ENCODE measurements at places on chromosomes 2 and 18. TPM values are rescaled to one million over a fixed set of nuclear protein-coding genes. Genes with fewer than 3 reads are reported as not detected.
A peak's percentile ranks its signal among the peaks of the same experiment; 100 is the strongest.

DNA sequence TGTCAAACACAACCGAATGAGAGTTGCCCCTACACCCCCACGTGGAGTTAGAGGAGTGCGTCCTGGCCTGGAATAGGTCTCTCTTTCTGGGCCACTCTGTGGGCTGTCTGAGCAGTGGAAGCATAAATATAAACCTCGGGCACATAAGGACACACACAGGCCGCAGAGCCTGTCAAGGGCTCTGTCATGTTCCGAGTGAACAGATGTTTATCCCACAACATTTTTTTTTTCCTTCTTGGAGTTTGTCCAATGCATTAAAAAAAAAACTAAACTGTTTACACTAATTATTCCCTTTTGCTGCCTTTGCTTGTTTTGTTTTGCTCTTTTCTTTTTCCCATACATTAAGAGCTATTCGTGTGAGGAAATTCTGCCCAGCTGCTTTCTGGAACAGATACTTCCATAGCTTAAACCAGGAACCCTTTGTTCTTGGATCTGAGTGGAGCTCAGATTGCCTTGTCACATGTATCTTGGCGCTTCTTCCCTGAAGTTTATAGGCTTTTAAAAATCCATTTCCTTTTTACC, 228.3 kb upstream of the FOSL2 start:
- H3K27ac ChIP-seq, result no peak overlapping the region
- H3K4me1 ChIP-seq, result no peaks in the 10 kb centered on the region
- no peak for DNase-seq
- no peak overlapping the region for H3K4me3 ChIP-seq
- no peaks in the 10 kb centered on the region for H3K27me3 ChIP-seq
- H3K36me3 ChIP-seq, result peaks cover 4% of the 10 kb centered on the region

DNA sequence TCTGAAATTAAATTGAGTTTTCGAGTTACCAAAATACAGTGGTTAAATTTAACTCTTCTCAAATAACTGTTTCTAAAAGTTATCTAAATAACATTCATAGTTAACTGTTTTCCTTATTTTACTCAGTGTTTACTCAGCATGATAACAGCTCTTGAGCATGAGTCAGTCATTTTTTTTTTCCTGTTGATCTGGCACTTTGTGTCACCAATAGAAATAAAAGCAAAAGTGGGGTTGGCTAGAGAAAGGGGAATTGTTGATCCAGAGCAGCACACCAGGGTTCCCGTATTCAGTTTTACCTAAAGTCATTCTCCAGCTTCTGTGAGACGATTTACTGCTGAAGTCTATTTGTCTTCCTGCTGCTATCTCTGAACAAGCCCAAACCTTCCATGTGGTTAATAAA, 851.6 kb downstream of the DCC start:
- H3K4me1 ChIP-seq, result no peaks in the 10 kb centered on the region
- H3K27me3 ChIP-seq, result no peaks in the 10 kb centered on the region
- H3K27ac ChIP-seq, result no peak overlapping the region
- H3K36me3 ChIP-seq, result no peaks in the 10 kb centered on the region
- DNase-seq, result no peak

DNA sequence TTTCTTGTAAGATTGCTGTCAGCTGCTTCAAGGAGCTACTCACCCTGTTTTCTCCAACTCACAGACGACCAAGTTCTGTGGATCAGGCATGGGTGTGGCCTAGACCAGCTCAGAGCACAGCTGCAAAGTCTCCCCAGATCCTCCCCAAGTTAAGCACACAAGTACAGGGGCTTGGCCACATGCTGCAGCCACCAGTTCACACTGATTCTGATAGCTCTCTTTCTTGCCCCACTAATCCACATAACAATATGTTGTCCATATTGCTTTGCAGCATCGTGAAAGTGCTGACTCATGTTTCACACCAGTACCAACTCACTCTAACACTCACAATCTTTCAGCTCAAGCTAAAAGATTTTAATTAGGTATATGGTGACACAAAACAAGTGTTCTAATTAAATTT, 437.0 kb downstream of the PARD3B start:
- H3K27ac ChIP-seq, result no peak overlapping the region
- H3K4me1 ChIP-seq, result peaks cover 8% of the 10 kb centered on the region
- no peaks in the 10 kb centered on the region for H3K27me3 ChIP-seq
- H3K4me3 ChIP-seq, result no peak overlapping the region

DNA sequence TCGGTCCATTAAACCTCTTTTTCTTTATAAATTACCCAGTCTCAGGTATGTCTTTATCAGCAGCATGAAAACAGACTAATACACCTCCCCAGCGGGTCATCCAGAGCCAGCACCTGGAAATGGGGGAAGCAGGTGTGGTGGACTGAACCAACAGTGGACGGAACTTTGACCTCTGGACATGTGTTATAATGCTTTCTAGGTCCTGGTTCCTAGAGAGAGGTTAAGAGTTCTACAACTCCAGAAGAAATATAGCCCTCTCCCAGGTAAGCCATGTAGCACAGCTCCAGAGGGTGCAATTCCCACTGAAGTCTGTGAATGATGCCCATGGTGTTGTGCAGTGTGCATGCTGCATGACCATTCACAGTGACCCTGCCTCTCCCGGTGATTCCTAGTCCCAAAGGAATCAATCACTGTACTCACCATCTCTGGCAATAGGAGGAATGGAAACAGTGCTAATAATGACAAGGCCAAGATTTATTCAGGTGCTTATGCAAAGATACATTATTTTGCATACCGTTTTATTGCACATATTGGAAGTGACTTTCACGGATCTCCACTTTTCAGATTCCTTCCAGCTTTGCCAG, 45.2 kb upstream of the MYO1B start:
- no peak overlapping the region for H3K27ac ChIP-seq
- peaks cover 24% of the 10 kb centered on the region for H3K36me3 ChIP-seq
- no peak overlapping the region for H3K4me3 ChIP-seq

GRCh38 chr2:241201445-241202267, 13.2 kb downstream of the ANO7 start:
- no peaks in the 10 kb centered on the region for H3K4me1 ChIP-seq
- H3K36me3 ChIP-seq, result no peaks in the 10 kb centered on the region
- DNase-seq, result no peak
- no peak overlapping the region for H3K4me3 ChIP-seq

DNA sequence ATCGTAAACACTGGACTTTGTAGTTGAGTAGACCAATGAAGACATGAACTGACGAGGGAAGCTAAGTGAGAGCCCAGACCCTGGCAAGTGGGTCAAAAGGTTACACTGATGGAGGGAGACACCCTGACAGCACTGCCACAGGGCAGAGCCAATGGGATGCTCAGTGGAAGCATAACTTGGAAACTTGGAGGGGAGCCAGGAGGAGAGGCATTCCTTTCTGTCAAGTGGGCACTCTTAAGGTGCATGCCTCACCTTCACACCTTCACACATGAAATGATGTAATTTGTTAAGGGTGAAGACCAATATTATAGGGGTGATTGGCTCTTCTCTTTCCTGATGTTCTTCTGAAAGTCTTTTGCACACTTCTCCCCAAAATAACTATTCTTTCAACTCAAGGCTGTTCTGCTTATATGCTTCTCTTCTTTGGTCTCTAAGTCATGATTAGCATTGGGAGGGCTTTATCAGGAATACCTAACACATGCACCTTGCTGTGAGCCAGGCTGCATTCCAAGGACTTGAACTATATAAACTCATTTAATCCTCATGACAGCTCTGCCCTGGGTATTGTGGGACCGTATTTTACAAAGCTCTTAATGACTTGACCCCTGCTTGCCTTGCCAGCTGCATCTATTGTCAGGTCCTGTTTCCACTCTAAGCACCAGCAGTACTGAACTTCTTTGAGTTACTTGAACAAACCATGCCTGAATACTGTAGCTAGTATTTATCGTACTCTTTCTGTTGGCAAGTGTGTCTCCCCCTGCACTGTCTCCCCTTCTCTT, 19.0 kb downstream of the RPL37A start:
- H3K4me1 ChIP-seq, result no peaks in the 10 kb centered on the region
- H3K36me3 ChIP-seq, result peaks cover 9% of the 10 kb centered on the region
- H3K4me3 ChIP-seq, result no peak overlapping the region
- H3K27ac ChIP-seq, result no peak overlapping the region
- DNase-seq, result no peak
- H3K27me3 ChIP-seq, result no peaks in the 10 kb centered on the region

DNA sequence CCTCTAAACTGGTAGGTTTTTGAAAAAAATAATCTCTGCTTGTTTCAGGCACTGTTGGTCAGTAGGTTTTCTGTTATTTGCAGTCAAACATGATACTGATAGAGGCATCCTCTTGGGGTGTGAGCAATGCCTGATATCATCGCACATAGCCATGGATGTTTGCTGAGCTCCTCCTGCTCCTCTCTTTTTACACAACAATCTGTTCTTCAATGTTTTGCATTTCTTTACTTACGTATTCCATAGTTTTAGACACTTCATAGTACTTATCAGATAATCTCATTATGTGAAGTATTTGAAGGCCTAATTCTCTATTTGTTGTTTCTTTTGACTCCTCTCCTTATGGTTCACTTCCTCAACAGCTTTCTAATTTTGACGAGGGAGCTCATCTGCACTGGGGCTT, 23.0 kb upstream of the HS6ST1 start:
- DNase-seq, result no peak
- no peak overlapping the region for H3K27ac ChIP-seq
- H3K36me3 ChIP-seq, result no peaks in the 10 kb centered on the region
- no peaks in the 10 kb centered on the region for H3K4me1 ChIP-seq
- H3K4me3 ChIP-seq, result no peak overlapping the region
- H3K27me3 ChIP-seq, result no peaks in the 10 kb centered on the region

DNA sequence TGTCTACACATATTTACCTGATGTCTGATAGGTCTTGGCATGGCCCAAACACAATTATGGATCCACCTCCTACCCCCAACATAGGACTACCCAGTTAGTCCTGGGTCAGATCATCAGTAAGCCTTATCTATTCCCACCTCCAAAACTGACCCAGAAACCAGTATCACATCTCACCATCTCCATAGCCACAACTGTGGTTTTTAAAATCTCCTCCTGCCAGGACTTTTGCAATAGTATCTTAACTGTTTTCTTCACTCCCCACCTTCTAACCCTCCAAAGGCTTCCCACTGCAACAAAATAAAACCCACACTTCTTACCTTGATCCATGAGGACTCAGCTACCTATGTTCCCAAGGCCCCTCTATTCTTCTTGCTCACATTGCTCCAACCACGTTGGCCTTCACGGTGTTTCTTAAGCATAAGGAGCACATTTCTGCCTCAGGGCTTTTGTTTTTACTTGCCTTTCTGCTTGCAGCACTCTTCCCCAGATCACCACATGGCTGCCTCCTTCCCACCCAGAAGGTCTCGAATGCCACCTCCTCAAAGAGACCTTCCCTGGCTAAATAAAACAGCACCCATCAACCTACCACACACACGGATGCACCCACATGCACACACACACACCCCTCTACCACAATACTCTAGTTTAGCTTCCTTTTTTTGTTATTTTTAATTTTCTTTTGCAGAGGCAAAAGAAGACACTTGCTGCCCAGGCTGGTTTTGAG, 125.9 kb upstream of the SLC1A4 start:
- H3K4me3 ChIP-seq, result no peak overlapping the region
- H3K4me1 ChIP-seq, result peaks cover 4% of the 10 kb centered on the region
- no peak for DNase-seq
- H3K27me3 ChIP-seq, result peaks cover 10% of the 10 kb centered on the region
- no peaks in the 10 kb centered on the region for H3K36me3 ChIP-seq
- no peak overlapping the region for H3K27ac ChIP-seq

- H3K27me3 ChIP-seq, result peaks cover 14% of the 10 kb centered on the region
- no peak overlapping the region for H3K27ac ChIP-seq
Observed at GRCh38 chr2:237280229-237280628, 133.7 kb downstream of the COL6A3 start.

GRCh38 chr2:171341394-171342066, 92.3 kb downstream of the METTL8 start:
- H3K4me3 ChIP-seq, result no peak overlapping the region
- H3K4me1 ChIP-seq, result peaks cover 17% of the 10 kb centered on the region
- H3K27ac ChIP-seq, result no peak overlapping the region

DNA sequence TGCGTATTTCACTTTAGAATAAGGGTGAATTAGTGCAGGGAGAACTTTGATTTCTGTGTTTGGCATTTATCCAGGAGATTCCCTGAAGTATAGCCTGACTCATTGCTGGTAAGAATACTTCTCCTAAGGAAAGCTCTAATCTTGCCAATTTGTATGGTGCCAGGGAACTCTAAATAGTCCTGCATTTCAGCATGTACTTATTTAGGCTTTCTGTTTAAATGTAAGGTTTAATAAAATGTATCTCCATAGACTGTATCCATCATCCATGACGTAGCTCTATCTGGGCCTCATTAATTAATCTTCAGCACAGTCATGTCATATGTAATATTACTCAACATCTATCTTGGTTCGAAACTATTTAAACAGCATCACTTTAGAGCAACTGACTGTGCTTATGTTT, 127.7 kb downstream of the DOK6 start:
- no peaks in the 10 kb centered on the region for H3K36me3 ChIP-seq
- no peak overlapping the region for H3K27ac ChIP-seq
- no peaks in the 10 kb centered on the region for H3K27me3 ChIP-seq
- no peak overlapping the region for H3K4me3 ChIP-seq
- no peaks in the 10 kb centered on the region for H3K4me1 ChIP-seq
- no peak for DNase-seq

GRCh38 chr2:222751238-222751637, 79.8 kb downstream of the MOGAT1 start:
- H3K4me3 ChIP-seq, result no peak overlapping the region
- no peaks in the 10 kb centered on the region for H3K36me3 ChIP-seq
- no peaks in the 10 kb centered on the region for H3K27me3 ChIP-seq
- no peak overlapping the region for H3K27ac ChIP-seq
- no peak for DNase-seq
- peaks cover 21% of the 10 kb centered on the region for H3K4me1 ChIP-seq

DNA sequence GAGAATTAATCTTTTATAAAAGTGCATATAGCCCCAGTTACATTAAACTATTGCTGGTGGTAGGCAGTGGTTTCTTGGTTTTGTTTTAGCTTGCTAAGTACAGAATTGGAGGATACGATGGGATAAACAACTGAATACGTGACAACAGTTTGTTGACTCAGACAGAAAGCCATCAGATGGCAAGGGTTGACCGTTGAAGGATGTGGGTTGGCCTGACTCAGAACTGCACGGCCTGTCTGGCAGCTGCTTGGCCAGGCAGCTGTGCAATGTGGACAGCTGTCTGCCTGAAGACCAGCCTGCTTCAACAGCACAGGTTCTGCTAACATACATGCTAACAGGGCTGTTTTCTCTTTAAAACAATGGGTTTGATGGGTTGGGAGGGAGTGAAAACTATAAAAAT, 46.6 kb downstream of the PRKRA start:
- H3K27ac ChIP-seq, result peak overlapping the region; percentile 55
- DNase-seq, result peak; percentile 58
- peaks cover 9% of the 10 kb centered on the region for H3K4me1 ChIP-seq
- peaks cover 2% of the 10 kb centered on the region for H3K27me3 ChIP-seq
- H3K4me3 ChIP-seq, result no peak overlapping the region
- no peaks in the 10 kb centered on the region for H3K36me3 ChIP-seq

DNA sequence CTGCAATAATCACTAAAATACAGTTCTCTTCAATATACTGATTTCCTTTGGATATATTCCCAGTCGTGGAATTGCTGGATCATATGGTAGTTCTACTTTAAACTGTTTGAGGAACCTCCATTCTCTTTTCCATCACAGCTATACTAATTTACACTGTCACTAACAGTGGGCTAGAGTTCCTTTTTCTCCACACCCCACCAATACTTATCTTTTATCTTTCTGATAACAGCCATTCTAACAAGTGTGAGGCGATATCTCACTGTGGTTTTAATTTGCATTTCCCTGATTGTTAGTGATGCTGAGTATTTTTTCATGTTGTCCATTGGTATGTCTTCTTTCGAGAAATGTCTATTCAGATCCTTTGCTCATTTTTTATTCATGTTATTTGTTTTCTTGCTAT, 68.4 kb downstream of the CERKL start:
- DNase-seq, result no peak
- H3K27me3 ChIP-seq, result peaks cover 4% of the 10 kb centered on the region
- H3K4me1 ChIP-seq, result peaks cover 14% of the 10 kb centered on the region

MTIF2 gene
- 51.1 TPM for total RNA-seq

POTEC gene
- total RNA-seq, result not detected

CAPN14 gene
- total RNA-seq, result 0.59 TPM

SLC4A3 gene
- total RNA-seq, result not detected

ZNF2 gene
- 6.5 TPM for total RNA-seq

All from activated CD8-positive, alpha-beta T cell treated with anti-CD3 and anti-CD28 coated beads for 36 hours (primary cell).